Neural crest cell (in vitro differentiated cells): ENCODE measurements at places on chromosomes 13 and 19. TPM values are rescaled to one million over a fixed set of nuclear protein-coding genes. Genes with fewer than 3 reads are reported as not detected.

GRCh38 chr13:105725887-105726286 is 809.6 kb downstream of the EFNB2 start:
- no peak overlapping the region for H3K27ac ChIP-seq
- no peak for DNase-seq
- H3K4me1 ChIP-seq = no peaks in the 10 kb centered on the region

- DNase-seq = no peak
- H3K27ac ChIP-seq = no peak overlapping the region
- no peaks in the 10 kb centered on the region for H3K4me1 ChIP-seq
- no peak overlapping the region for H3K4me3 ChIP-seq
- no peaks in the 10 kb centered on the region for H3K36me3 ChIP-seq
Observed at GRCh38 chr13:96958286-96958891, 35.9 kb downstream of the OXGR1 start.

- no peak overlapping the region for H3K27ac ChIP-seq
- H3K27me3 ChIP-seq = peaks cover 2% of the 10 kb centered on the region
- H3K4me1 ChIP-seq = peaks cover 9% of the 10 kb centered on the region
- H3K36me3 ChIP-seq = no peaks in the 10 kb centered on the region
- H3K4me3 ChIP-seq = no peak overlapping the region
Observed at GRCh38 chr19:18698321-18699167, 15.1 kb downstream of the CRTC1 start.

Gene PEPD
- 39.0 and 43.7 TPM in 2 replicates for total RNA-seq

Gene F10
- 0.89 and 1.0 TPM in 2 replicates for total RNA-seq

Gene ZNF85
- total RNA-seq = 24.4 and 27.2 TPM in 2 replicates

Gene ASPDH
- total RNA-seq = 1.2 TPM in 1 of 2 replicates, not detected in the other
